ELR (cell line): ENCODE measurements at places on chromosomes 1 and 21.

DNA sequence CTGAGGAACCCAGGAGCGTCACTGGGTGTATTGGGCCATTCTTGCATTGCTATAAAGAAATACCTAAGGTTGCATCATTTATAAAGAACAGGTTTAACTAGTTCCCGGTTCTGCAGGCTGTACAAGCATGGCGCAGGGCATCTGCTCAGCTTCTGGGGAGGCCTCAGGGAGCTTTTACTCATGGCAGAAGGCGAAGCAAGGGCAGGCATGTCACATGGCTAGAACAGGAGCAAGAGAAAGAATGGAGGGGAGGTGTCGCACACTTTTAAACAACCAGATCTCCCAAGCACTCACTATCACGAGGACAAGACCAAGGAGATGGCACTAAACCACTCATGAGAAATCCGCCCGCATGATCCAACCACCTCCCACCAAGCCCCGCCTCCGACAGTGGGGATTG, 65.2 kb downstream of the PSMG1 start:
- DNase-seq, result no peak

DNA sequence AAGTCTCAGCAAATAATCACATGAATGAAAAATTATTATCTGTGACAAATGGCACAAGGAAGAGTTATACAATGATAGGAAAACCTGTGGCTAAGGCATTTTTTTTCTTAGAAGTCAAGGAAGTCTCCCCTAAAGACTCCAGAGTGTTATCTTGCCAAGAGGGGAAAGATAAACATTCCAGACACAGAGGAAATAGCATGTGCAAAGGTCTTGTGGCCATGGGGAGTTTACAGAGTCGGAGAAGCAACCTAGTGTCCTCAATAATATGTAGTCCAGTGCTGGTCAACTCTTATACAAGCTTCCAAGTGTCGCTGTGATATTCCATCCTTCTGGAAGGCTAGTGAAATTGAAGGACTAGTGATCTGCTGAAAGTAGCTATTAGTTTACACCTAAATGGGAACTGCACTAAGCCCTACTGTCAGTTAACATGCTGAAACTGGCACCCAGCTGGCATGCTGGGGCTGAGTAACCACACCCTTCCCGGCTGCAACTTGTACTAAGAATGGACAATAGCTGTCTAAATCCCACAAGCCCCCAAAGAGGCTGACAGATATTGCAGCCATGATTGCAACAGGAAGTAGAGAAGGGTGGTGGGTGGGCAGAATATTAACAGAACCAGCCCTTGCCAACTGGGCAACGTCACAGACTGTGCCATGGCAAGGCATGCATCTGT, 11.5 kb upstream of the ATP1B1 start:
- no peak for DNase-seq

DNA sequence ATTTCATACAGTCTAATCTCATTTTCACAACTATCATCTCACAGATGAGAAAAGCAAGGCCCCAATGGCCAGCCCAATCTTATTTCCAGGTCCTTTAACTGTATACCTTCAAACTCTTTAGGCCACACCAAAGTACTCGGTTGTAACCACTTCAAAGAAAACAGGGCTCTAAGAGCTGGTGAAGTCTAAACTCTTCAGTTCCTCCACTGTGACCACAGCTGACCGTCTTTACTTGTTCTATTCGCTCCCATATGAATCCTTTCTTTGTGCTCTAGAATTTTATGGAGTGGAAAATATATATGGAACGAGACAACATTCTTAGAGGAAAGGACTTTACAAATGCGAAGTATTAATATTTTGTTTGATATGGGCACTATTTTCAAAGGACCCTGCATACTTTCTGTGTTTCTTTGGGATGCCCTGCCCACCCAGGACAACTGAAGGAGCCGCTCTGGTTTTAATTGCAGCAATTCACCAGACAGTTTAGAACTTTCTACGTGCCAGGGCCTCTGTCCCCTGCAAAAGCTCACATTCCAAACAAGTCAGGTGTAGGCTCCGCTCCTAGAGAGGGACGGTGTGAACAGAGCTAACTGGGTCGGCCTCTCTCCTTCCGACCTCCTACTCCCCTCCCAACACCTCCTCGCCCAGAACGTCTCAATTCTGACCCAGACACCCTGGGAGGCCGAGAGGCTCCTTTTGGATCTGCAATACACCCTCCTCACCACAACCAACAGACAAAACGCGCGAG, 15.7 kb downstream of the IER5 start:
- DNase-seq, result peak; percentile 69

- DNase-seq, result no peak
Measured at GRCh38 chr1:110070282-110070669, 196 bp downstream of the ALX3 start.

GRCh38 chr1:175182201-175182746, 10.3 kb downstream of the KIAA0040 start:
- no peak for DNase-seq

GRCh38 chr1:98196012-98196411, 275.2 kb upstream of the DPYD start:
- no peak for DNase-seq

DNA sequence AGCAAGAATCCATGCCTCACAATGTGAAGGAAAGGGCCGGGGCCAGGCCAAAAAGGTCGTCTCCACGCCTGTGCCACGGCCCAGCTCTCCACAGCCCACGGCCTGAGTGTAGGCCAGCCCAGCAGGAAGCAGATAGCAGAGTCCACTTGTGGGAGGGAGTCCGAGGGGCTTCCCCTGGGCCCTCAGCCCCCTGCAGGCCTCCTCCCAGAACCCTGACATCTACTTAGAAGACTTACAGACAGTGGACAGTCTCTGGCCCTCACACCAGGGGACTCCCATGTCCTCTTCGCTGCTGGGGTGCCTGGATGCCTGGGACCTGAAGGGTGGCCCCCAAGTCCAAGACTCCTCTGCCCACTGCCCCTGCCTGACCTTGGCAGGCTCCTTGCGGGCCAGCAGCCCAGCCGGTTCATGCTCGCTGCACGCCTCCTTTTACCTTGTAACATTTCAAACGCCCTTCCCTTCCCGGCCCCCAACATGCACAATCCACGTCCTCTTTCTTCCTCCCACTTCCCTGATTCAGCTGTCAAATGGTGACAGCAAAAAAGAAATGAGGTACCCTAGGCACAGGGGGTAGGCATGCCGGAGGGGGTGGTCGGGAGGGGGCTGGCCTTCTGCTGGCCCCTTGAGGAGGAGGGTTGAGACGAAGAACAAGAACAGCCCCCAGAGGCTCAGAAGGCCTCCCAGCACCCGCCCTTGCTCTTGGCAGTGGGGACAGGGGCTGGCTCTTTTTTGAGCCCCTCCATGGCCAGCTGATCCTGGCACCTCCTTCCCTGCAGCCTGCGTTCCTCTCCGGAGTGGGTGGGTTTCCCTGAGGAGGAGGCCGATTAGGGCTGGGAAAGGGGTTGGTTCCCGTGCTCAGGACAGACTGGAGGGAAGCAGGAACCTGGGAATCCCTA, 997 bp upstream of the PTPN7 start:
- no peak for DNase-seq
